Activated CD4-positive, alpha-beta T cell treated with anti-CD3 and anti-CD28 coated beads, Interleukin-2, amount 10 ng/mL, durations not matched to agents 24 days and 14 days (primary cell): ENCODE measurements at places on chromosomes 12 and 14. TPM values are rescaled to one million over a fixed set of nuclear protein-coding genes. Genes with fewer than 3 reads are reported as not detected.
A peak's percentile ranks its signal among the peaks of the same experiment; 100 is the strongest.

ENDOU gene
- 0.09 TPM in 1 of 2 replicates, not detected in the other for total RNA-seq

SLC6A12 gene
- total RNA-seq, result not detected in 2 replicates

DNA sequence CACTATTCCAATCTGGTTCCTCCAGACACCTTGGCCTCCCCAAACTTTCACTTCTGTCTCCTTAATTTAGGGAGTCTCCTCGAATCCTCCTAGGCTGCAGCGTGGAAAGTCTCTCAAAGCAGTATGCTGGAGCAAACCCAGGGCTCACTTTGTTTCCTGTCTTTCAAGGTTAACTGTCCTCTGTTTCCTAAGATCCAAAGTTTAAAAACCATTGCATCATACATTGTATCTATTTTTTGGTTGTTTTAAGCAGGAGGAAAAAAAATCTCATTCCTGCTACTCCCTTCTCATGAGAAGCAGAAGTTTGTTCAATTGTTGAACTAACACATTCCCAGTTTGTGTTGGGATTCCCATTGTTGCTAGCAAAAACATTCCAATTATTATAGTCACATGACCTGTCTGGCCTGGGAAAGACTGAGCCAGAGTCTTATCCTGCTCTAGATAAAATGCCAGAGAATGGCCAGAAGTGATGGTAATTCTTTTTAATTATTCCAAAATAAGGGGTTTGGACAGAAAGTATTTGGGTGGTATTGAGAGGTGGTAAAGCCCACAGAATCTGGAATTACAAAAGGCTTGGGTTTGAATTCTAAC is 67.3 kb downstream of the HSPB8 start:
- DNase-seq, result no peak

DNA sequence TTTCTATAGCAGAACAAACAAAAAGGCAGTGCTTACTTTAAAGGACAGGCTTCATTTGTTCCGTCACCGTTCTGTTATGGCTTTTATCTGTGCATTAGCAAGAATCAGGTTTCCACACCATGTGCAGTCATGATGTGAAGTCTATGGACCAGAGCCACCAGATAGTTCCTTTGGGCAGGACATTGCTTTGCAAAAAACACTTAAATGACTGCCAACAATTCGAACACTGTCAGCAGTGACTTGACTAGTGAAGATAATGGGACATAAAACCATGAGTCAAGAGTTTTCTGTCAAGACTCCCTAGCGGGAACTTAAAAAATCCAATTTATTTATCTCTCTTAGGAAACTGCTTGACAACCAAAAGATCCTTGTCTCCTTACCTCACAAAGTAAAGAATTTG is 80.3 kb downstream of the NKX2-1 start:
- no peak for DNase-seq

KIF26A gene
- total RNA-seq, result 0.24 and 0.26 TPM in 2 replicates

TRIM9 gene
- 0.47 and 0.52 TPM in 2 replicates for total RNA-seq

GRCh38 chr14:93369713-93370266 is 22.8 kb downstream of the COX8C start:
- no peak for DNase-seq

GRCh38 chr12:40976546-40976945 is 211.6 kb upstream of the PDZRN4 start:
- DNase-seq, result no peak

DNA sequence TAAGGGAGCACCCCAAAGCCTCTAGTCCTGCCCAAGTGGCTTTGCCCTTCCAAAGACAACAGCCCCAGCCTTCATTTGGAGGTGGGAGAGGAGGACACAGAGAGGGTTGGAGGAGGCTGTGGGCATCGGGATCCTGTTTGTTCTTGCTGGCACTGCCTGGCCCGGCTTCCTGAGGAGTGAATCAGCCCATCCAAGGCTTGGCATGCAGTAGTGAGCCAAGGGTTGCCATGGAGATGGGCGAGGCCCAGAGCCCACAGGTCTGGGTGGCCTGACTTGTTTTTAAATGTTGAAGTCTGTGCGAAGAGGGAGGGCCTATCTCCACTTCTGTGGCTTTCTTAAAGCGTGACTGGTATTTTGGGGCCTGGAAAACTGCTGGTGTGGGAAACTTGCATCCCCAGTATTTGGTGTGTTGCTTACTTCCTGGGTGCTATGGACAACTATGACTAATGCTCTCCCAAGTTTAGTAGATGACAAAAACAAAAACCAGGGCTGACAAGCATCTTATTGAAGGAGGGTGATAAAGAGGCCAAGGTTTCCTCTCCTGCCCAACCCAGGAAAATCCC is 15.8 kb downstream of the CD9 start:
- DNase-seq, result no peak

GRCh38 chr14:102392506-102392905 is 29.8 kb downstream of the TECPR2 start:
- no peak for DNase-seq

DNA sequence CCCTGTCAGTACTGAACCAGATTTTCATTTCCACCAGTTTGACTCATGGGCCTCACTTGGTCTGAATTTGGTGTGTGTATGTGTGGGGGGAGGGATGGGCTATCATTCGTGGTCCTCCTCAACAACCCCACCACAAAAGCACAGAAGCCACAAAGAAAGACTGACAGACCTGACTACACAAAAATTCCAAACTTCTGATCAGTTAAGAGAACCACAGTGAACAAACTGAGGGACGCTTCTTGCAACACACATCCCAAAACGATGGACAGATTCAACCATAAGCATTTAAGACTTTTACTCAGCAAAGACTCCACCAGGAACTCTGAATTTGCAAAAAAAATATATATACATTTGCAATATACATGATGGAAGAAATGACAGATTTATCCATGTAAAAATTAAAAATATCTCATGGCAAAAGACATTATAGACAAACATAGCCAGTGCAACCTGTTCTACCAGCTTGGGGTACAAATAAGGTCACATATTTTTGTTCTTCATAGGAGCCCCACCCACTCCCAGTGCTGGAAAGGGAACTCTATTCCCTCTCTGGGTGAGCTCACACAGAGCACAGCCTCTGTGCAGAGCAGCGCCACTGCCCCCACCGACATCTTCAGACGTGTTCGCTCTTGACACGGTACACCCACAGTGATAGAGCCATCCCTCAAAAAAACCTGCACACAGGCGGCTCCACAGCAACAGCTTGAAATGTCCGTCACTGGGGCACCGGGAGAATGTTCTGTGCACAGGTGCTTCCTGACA is 49.7 kb downstream of the JAG2 start:
- no peak for DNase-seq

RBP5 gene
- not detected in 2 replicates for total RNA-seq

DNA sequence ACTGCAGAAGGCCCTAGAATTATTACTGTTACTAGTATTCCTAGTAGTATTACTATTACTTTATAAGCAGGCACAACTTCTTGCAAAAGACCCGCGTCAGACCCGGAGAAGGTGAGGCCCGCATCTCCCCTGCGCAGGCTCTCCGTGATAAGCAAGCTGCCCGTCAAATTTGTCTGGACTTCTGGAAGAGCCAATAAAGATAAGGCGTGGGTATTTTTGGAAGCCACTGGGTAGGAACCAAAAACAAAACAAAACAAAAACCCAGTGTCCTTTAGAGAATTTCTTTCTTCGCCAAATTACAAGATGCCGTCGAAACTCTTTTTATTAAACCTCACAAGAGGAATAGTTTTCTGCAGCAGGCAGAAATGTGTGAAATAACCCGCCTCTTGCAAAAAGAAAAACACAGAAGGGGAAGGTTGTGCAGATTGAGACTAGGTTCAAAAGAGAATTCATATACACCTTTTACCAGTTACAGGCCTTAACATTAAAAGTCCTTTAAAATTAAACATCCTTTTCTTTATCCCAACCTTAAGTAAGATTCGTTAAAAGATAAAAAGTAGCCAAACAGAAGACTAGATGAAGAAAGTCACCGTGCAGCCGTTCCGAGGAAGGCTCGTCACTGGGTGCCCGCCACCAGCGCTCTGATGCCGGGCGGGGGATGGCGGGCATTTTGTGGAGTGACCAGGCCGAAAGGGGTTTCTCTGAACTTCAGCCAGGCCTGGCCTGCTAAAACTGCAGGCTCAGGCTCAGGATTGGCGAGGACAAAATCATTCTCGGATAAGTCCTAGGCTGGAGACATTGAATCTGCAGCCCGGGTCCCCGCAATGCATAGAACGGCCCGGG is 1.6 kb downstream of the TBX5 start:
- no peak for DNase-seq

GRCh38 chr12:122421821-122422729 is at the start of gene CLIP1:
TSS of gene CLIP1 (minus strand) at chr12:122422669. CDS start at chr12:122380452, 42,217 bp downstream.
- DNase-seq, result peak; percentile 91

DNA sequence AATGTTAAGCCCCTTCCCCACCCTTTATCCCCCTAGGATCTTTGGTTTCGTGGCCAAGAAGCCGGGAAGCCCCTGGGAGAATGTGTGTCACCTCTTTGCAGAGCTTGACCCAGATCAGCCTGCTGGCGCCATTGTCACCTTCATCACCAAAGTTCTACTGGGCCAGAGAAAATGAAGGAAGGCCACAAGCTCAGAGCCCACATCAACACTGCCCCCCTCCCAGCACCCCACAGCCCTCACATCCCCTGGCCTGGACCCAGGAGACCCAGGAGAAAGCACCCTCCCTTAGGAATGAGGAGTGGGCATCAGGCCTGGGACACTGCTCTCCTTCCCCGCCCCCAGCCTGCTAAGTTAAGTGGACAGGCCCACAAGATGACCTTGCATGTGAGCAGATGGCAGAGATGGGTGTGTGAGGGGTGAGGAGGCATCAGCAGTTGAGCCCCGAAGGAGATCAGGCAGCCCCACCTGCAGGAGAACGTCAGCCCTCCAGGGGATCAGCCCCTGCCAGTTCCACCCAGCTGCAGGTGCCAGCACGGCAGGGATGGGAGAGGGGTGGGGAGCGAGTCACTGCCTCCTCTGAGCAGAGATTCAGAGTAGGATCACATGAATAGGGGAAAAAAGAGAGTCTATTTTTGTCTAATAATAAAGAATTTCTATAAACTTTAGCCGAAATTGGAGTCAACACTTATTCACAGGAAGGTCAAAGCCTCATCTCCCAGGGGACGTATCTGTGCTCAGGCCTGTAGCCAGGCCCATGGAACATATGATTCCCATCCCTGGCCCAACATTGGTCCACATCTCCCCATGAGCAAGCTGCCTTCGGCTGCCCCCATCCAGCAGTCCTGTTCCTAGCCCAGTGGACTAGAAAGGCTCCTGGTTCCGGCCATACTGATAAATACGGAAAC is 14.1 kb downstream of the TNS2 start:
- no peak for DNase-seq

FAM90A1 gene
- total RNA-seq, result 0.14 and 0.31 TPM in 2 replicates

DNA sequence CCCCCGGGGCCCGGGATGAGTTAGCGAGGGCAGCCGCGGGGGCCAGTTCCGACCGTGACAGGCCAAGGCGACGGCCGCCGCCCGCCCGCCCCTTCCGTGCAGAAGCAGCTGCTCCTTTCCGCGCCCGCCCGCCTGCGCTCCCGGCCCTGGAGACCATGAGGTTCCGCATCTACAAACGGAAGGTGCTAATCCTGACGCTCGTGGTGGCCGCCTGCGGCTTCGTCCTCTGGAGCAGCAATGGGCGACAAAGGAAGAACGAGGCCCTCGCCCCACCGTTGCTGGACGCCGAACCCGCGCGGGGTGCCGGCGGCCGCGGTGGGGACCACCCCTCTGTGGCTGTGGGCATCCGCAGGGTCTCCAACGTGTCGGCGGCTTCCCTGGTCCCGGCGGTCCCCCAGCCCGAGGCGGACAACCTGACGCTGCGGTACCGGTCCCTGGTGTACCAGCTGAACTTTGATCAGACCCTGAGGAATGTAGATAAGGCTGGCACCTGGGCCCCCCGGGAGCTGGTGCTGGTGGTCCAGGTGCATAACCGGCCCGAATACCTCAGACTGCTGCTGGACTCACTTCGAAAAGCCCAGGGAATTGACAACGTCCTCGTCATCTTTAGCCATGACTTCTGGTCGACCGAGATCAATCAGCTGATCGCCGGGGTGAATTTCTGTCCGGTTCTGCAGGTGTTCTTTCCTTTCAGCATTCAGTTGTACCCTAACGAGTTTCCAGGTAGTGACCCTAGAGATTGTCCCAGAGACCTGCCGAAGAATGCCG is 699 bp downstream of the MGAT2 start:
- DNase-seq, result peak; percentile 75

DNA sequence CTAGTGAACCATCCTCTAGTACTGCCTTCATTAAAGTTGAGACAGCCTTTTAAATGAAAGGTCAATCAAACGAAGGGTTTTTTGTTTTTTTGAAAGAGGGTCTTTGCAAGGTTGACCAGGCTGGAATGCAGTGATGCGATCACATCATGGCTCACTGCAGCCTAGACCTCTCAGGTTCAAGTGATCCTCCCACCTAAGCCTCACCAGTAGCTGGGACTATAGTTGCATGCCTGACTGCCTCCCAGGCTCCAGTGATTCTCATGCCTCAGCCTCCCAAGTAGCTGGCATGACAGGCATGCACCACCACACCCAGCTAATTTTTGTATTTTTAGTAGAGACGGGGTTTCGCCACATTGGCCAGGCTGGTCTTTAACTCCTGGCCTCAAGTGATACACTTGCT is 114.6 kb upstream of the SINHCAF start:
- no peak for DNase-seq

GRCh38 chr14:77187649-77188012 is 6.0 kb downstream of the TMEM63C start:
- DNase-seq, result no peak

DNA sequence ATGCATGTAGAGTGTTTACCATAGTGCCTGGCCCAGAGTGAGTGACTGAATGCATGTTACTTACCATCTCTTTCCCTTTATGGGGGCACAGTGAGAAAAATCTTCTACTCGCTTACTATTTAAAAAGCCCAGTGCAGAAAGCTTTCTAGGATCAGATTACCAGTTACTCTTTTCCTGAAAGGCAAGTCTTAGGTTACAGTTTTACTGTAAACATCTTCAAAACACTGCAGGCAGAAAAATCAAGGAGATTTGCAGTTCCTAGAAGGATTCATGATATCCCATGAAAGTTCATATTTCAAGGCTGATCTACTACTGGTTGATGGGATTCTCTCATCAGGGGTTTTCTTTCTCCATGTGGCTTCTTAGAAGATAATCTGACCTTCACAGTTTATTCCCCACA is 29.3 kb upstream of the DAAM1 start:
- DNase-seq, result no peak

PLEKHG7 gene
- not detected in 2 replicates for total RNA-seq

GRCh38 chr12:94121886-94122285 is 26.5 kb upstream of the PLXNC1 start:
- DNase-seq, result no peak

EPYC gene
- not detected in 2 replicates for total RNA-seq

- no peak for DNase-seq
These were observed 195.1 kb upstream of the RTL1 start for GRCh38 chr14:101098641-101099040.
